ENCODE measurements at places on chromosomes 2 and 18.

GRCh38 chr2:152067823-152068222 lies 31.0 kb downstream of the CACNB4 start:
- no peak overlapping the region for H3K4me3 ChIP-seq
- no peaks in the 10 kb centered on the region for H3K27me3 ChIP-seq
- H3K4me1 ChIP-seq: no peaks in the 10 kb centered on the region
- H3K27ac ChIP-seq: no peak overlapping the region

DNA sequence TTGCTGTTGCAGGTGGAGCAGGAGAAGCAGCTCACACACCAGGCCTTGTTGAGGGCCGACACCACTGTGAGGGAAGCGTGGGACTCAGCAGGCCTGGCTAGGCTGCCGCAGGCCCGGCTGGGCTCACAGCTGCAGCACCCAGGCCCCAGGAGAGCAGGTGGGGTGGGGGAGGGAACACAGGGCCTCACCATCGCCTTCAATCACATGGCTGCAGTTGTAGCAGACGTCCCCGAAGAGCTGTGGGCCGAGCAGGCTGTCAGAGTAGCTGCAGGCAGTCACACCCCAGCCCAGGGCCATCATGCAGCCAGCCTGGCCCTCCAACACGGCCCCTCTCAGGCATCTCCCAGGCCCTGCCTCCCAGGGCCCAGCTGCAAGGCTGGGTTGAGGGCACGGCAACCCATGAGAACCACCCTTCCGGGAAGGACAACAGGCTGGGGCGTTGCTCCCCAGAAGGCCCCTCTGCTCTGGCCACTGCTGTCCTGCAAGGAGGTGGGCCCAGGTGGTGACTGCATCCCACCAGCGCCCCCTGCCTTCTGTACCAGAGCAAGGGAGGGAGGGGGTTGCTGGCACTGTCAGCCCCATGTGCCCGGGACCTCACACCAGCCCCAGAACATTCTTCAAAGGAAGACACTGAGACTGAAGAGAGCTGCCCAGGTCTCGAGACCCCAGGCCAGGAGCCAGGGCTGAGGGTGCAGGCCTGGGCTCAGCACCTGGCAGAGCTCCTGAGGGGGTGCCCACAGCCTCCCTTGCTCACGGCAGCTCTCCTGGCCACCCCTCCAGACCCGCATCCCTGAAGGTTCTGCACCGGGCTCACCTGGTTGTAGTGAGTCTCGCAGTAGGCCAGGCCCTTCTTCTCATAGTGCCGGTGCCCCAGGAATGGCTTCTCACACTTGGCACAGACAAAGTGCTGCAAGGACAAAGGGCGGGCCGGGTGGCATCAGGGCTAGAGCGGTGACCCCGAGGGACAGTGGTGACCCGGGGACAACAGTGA lies 5.6 kb upstream of the GPR17 start:
- no peak for DNase-seq
- no peaks in the 10 kb centered on the region for H3K27me3 ChIP-seq
- no peak overlapping the region for H3K27ac ChIP-seq

DNA sequence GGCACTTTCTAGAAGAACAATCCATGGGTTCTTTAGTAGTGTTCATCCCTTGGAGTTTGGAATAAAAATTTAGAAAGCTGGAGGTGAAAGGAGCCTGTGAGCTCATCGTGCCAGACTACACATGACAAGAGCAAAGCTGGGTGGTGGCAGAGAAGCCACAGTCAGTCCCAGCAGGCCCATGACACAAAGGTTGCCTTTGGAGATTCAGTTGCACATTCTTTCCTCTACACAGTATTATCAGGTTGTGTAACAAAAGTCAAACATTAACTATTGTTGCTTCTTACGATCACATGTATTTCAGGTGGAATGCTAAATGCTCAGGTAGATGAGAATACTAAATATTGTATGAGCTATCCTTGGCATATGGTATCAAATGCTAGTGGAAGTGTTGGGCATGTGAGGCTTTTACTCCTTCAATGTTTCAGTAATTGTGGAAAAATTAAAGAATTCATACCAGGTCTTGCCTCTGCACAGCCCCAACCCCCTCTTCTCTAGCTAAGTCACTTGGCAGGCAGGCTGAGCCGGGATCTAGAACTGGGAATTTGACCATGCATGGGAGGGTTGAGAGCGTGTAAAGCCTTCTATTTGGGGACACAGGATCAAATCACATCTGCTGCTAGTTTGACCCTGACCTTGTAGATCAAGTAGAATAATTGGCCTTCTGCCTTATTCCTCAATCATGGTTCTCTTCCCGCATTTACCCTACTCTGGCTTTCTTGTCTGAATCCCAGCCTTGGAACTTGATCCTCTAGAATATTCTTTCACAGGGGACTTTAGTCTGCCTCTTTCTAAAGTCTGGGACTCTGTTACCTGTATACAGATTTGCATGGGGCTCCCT lies 230.9 kb downstream of the GCA start:
- H3K36me3 ChIP-seq: no peaks in the 10 kb centered on the region
- H3K27me3 ChIP-seq: no peaks in the 10 kb centered on the region
- no peaks in the 10 kb centered on the region for H3K4me1 ChIP-seq
- no peak overlapping the region for H3K4me3 ChIP-seq

- no peak overlapping the region for H3K4me3 ChIP-seq
- no peaks in the 10 kb centered on the region for H3K36me3 ChIP-seq
- no peak for DNase-seq
- no peaks in the 10 kb centered on the region for H3K27me3 ChIP-seq
Measured at GRCh38 chr18:10148189-10148929, 234.5 kb downstream of the VAPA start.

GRCh38 chr18:31204166-31204565 lies 41.5 kb upstream of the DSC1 start:
- no peak overlapping the region for H3K27ac ChIP-seq
- no peaks in the 10 kb centered on the region for H3K36me3 ChIP-seq
- H3K27me3 ChIP-seq: no peaks in the 10 kb centered on the region
- no peaks in the 10 kb centered on the region for H3K4me1 ChIP-seq
- no peak overlapping the region for H3K4me3 ChIP-seq
- no peak for DNase-seq
